SJCRH30 (cell line): ENCODE measurements at places on chromosomes 12 and 14. TPM values are rescaled to one million over a fixed set of nuclear protein-coding genes. Genes with fewer than 3 reads are reported as not detected.

- DNase-seq = peak; percentile 96
Measured at GRCh38 chr12:103841690-103842584, 903 bp upstream of the NT5DC3 start.

- DNase-seq = no peak
Measured at GRCh38 chr14:79011920-79012204, 841.7 kb downstream of the NRXN3 start.

DNA sequence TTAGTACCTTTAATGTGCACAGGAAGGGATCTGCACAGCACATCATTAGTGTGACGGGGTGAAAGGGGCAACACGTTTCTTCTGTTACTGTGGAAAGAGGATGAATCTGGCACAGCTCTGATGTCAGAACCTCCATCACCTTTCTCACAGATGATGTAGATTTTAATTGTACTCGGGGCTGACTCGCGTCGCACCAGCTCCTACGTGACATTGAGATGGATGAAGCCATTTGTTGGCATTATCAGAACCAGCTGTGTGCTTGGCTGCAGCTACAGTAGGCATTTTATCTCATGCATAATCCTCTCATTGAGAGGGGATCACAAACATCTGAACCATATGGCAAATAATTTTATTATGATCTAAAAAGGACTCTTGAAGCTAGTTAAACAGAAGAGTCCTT lies 173.6 kb downstream of the PDZRN4 start:
- DNase-seq = no peak

GRCh38 chr12:99393763-99394162 lies 253.8 kb upstream of the GARIN6 start:
- DNase-seq = no peak

GRCh38 chr12:104930388-104931326 lies 27.4 kb downstream of the SLC41A2 start:
- no peak for DNase-seq

Gene DIO2
- 14.0 and 16.0 TPM in 2 replicates for total RNA-seq

Gene SLC41A2
- total RNA-seq = 2.4 and 5.2 TPM in 2 replicates
